ENCODE measurements at places on chromosomes 5 and 9.
A peak's percentile ranks its signal among the peaks of the same experiment; 100 is the strongest.

GRCh38 chr5:18881615-18882014 lies 1106.4 kb downstream of the CDH18 start:
- no peak for ATAC-seq

GRCh38 chr5:58201922-58202648 lies 257.8 kb downstream of the PLK2 start:
- ATAC-seq = no peak

GRCh38 chr9:12923468-12924009 lies 148.7 kb downstream of the LURAP1L start:
- peak; percentile 69 for ATAC-seq

- no peak for ATAC-seq
Measured at GRCh38 chr5:135472141-135472540, 20.0 kb upstream of the TIFAB start.
